ENCODE measurements at places on chromosomes 6 and 20.

DNA sequence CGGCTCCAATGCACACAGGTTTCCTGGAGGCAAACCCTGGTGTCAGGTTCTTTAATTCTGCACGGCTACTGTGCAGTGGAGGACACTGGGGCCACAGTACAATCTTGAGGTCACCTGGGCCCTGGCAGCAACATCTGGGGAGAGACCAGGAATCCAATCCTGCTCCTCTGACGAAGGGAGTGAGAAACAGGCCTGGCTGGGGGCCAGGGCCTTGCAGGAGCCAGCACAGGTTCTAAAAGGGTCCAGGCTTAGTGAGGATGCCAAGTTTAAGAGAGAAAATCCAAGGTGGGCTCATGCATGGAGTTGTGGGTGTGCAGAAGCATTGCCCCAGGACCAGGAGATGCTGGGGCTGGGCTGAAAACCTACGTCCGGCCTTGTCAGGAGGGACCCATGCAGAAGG lies 12.6 kb upstream of the THBS2 start:
- no peak for DNase-seq

GRCh38 chr20:17615645-17616479 lies 46.0 kb downstream of the DSTN start:
- peak; percentile 17 for DNase-seq

DNA sequence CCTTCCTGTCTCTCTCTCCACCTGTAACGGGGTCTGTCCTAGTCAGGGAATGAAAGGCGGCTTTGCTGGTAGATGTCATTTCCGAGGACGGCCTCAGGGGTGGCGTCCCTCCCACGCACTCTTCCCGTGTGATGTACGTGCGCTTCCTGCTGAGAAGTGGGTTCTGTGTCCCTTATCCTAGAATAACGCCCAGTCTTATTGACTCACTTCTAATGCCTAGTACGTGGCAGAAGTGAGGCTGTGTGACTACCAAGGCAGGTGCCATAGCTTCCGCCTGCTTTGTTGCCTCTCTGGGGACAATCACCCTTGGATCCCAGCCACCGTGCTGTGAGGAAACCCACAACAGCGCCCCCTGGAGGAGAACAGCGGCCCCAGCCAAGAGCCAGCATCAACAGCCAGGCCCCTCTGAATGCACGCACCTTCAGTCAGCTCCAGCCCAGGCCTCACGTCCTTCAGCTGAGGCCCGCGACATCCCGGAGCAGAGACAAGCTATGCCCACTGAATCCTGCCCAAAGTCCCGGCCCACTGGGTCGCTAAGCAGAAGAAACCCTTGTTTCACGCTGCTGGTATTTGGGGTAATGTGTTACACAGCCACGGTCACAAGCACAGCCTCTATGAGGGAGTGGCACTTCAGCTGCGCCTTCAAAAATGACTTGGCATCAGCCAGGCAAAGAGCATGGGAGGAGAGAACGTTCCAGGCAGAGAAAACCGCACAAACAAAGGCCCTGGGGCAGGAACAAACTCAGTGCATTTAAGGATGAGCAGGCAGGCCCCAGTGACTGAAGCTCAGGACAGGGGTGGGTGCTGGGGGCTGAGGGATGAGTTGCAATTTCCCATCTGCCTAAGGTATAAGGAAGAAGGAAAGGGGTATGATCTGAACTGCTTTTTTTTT lies 224.2 kb downstream of the NFATC2 start:
- DNase-seq, result peak; percentile 58

GRCh38 chr20:32600681-32601237 lies 15.6 kb upstream of the NOL4L start:
- DNase-seq, result no peak

- peak; percentile 39 for DNase-seq
These were observed 11.1 kb downstream of the TOX2 start for GRCh38 chr20:43925801-43926200.

DNA sequence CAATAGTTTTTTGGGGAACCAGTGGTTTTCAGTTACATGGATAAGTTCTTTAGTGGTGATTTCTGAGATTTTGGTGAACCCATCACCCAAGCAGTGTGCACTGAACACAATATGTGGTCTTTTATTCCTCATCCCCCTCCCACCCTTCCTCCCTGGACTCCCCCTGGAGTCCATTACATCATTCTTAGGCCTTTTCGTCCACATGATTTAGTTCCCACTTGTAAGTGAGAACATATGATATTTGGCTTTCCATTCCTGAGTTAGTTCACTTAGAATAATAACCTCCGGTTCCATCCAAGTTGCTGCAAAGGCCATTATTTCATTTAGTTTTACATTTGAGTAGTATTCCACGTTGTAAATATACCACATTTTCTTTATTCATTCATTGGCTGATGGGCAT lies 28.3 kb downstream of the RPP40 start:
- no peak for DNase-seq

- peak; percentile 78 for DNase-seq
These were observed at the start of gene MTRF1L for GRCh38 chr6:153002613-153003365. MTRF1L (minus strand) TSS chr6:153002709; CDS start chr6:153002685, 24 bp downstream.

DNA sequence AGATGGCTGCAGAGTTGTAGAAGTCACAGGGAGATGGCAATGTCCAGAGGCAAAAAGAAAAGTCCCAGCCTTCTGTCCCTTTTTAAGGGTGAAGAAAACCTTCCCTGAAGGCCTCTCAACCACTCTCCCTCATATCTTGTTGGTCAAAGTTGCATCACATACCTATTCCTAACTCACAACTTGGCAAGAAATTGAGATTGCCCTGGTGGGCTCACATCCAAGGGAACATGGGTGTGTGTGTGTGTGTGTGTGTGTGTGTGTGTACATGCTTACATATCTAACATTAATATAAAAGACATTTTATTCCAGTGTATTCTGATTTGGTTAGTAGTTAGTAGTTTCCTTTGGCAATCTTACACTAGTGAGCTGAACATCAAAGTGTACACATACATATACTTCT lies 144.3 kb upstream of the SALL4 start:
- DNase-seq, result no peak

DNA sequence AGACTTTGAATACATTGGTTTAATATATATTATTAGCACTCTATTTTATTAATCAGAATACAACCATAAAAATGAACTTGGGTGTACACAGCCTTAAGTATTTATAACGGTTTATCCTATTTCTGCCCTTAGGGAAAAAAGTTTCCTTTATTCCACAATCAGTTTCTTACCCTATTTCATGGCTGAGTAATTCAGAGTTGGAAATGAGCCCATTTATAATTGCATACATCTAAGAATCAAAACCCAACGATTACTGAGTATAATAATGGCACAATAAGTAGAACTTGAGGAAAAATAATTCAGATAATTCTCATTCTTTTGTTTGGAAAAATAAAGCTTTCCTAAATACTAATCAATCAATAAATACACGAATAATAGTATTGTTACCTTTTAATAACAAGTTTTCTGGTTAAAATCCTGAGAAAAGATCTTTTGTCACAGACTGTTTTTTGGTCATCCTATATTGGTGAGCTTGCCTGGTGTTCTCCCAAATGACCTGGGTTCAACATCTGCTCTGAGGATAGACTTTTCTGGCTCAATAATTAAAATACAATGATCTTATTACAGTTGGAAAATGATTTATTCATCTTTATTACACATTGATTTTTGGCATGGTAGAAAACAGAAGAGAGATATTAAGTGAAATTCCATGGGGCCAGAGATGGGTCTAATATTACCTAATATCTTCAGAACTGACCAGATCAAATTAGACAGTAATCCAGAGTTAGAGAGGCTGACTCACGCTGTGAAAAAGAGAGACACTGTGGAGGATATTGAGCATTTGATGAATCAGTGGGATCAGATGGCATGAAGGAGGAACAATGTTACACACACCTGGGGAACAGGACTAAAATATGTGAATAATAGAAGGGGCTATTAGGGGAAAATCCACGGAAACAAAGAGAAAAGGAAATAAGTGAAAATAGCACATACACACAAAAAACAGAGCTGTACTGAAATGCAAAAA lies 162.1 kb upstream of the TBX18 start:
- no peak for DNase-seq

- no peak for DNase-seq
These were observed 396.7 kb downstream of the LAMA2 start for GRCh38 chr6:129279343-129280292.

DNA sequence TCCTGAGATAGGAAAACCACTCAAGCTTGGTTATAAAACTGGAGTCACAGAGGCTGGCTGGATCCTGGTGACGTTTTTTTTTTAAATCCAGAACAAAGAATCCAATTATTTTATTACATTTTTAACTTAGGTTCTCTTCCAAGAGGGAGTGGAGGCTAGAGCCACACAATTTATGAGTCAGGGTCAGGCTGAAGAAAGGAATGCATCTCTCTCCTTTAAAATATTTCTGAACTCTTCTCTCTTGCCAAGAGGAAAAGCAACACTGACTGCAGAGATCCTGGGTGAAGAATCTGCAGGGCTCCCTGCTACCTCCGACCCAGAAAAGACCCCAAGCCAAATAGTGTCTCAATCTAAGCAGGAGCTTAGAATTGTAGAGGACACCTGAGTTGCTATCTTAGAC lies 88.5 kb upstream of the SSTR4 start:
- no peak for DNase-seq

GRCh38 chr6:11912420-11912819 lies 99.7 kb upstream of the HIVEP1 start:
- DNase-seq, result no peak

- peak; percentile 69 for DNase-seq
These were observed 62.9 kb downstream of the QRSL1 start for GRCh38 chr6:106692112-106692818.

DNA sequence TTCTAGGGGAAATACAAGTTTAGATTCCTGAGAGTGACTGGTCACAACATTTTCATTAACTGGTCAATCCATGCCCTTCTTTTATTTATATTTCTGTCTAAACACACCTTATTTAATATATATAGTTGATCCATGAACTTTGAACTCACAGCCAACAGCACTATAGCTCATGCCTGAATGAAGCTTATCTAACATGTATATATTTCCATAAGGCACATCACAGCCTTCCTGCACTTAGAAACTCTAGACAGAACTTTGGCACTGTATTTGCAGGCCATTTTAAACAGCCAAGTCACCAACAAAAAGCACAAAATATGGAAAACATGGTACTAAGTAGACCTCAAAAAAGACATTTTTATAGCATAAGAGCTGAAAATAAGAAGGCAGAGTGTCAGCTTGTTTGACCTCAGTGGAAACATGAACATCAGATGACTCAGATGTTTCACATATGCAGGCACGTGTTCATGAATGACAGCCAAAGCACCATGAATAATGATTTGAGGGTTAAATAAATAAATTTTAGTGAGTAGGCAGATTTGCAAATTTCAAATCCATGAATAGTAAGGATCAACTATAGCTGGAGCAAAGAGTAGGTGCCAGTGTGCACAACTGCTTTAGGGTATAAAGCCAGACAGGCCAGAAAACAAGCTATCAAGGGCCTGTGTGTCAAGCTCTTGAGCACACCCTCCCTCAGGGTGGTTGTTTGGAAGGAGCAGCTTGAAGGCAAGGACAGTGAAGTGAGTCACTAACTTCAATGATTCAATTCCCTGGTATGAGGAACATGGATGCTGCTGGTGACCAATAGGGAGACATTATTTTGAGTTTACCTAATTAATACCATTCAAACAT lies 88.9 kb upstream of the NT5E start:
- no peak for DNase-seq

DNA sequence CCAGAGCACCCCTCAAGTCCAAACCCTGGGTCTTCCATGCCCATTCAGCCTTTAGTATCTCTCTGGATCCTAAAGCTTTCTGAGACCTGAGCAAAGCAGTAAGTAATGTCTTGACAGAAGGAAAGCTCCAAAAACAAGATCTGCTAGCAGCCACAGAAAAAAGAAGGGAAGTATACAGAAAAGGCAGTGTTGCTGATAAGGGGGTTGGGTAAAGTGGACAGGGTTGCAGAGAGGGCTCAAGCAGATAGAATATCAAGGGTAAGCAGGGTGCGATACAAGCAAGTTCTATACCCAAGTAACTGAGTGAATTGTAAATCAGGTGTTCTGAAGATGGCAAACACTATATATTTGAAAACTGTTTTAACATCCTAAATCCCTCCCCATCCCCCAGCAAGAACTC lies 113.4 kb upstream of the CARMIL1 start:
- DNase-seq, result no peak

GRCh38 chr6:87068795-87069194 lies 26.1 kb downstream of the CGA start:
- DNase-seq, result no peak

DNA sequence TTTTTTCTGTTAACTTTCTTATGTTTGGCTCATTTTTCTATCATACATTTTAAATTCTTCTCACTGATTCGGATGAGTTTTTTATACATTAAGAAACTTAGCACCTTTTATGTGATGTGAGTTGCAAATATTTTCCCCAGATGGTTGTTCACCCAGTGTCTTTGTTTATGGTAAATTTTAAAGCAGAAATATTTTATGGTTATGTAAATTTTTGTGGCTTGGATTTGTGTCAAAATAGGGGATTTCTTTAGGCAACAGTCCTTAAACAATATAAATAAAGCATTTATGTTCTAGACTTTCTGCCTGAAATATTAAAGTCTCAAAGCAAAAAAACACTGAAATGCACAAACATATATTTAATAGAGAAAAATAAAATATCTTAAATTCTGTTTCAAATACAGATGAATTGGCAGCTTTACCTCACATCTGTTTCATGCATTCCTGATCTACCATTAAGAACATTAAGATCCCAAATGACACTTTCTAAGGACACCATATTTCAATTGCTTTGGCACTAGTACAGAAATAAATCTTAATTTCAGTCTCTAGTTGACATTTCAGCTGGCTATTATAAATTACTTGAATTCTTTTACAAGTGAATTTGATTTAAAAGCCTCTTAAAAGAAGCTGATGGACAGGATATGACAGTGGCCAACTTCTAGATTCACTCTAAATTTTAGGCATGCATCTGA lies 646.6 kb downstream of the HACE1 start:
- no peak for DNase-seq

- peak; percentile 65 for DNase-seq
These were observed 253.4 kb downstream of the HACE1 start for GRCh38 chr6:104606361-104606760.

All from NCI-H2029 (cell line).